ENCODE measurements at places on chromosomes 2 and 18.

GRCh38 chr2:196480653-196481323 lies 158.7 kb upstream of the CCDC150 start:
- DNase-seq: peak; percentile 84

DNA sequence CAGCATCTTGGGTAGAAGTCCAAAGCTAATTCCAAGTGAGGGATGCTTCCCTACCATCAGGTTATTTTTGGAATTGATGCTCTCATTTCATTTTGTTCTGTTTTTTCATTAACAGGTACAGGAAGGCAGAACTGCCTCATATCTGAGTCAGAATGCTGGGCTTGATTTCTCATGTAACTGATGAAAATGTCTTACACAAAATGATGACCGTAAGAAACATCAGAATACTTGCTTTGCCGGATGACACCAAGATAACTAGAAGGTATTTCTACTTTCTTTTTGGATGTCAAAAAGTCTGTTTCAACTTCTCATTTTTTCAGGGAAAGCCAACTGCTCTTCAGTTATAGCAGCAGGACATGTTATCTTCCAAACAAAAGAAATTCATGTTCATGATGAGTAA lies 62.6 kb downstream of the ETAA1 start:
- no peak for DNase-seq

- peak; percentile 24 for DNase-seq
Observed at GRCh38 chr2:45922577-45922988, 271.1 kb downstream of the PRKCE start.

- no peak for DNase-seq
Observed at GRCh38 chr2:203900253-203900652, 32.7 kb downstream of the CTLA4 start.

GRCh38 chr2:158668001-158668765 lies 126.9 kb upstream of the DAPL1 start:
- DNase-seq: no peak

DNA sequence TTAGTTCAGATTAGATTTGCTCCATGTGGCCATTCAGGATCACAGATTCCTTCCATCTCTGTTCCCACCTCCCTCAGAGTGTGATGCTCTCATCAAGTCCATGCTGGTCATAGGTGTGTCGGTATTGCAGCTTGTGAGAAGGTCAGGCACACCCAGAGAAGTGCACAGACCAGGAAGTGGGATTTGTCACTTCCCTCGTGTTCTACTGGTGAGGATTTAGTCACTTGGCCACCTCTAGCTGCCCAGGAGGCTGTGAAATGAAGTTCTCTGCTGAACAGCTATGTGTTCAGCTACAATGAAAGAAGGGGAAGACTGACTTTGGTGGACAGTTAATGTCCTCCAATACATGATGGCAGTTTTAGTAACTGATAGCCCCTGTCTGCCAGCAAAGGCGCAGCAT lies 3.5 kb upstream of the LANCL1 start:
- no peak for DNase-seq

DNA sequence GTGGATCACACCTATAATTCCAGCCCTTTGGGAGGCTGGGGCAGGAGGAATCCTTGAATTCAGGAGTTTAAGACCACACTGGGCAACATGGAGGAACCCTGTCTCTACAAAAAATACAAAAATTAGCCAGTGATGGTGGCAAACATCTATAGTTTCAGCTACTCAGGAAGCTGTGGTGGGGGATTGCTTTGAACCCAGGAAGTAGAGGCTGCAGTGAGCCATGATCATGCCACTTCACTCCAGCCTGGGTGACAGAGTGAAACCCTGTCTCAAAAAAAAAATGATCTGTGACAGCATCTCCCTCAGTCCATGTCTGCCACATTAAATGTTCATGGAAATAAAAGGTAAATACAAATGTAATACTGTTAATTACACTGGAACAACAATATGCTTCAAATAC lies 121.4 kb upstream of the COL5A2 start:
- no peak for DNase-seq

DNA sequence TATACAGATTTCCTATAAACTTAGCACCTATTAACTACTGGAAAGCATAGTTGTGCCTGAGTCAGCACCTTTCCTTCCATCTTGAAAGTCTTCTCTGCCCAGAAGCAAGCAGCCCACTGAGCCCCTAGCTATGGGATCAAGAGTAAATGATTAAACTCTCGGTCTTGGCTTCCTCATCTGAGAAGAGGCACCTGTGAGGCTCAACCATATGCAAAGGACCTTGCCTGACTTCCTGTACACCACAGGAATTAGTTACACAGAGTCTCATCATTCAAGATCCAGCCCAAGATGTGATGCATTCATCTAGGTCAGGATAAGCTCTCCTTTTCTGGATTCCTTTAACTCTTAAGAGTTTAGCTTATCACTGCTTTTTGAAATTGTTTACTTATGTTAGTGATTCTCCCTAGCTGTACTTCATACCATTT lies 96.0 kb downstream of the CDH2 start:
- DNase-seq: no peak

GRCh38 chr2:71901466-71901865 lies 246.2 kb downstream of the CYP26B1 start:
- DNase-seq: no peak

DNA sequence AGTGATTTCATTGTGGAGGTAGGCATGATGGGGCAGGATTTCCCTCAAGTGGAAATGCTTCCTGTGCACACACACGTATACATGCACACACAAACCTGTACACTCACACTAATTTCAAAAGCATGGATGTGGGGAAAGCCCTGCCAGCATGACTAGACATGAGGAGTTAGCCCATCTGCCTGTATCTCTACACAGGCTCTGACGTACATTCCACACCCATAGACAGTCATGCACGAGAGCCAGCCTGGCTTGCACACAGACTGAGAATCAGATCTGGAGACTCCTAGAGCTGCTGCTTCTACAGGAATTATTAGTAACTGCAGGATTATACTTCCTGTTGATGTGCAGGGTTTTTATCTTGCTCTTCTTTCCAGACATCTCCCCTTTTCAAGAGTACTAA lies 27.3 kb upstream of the NFU1 start:
- no peak for DNase-seq

DNA sequence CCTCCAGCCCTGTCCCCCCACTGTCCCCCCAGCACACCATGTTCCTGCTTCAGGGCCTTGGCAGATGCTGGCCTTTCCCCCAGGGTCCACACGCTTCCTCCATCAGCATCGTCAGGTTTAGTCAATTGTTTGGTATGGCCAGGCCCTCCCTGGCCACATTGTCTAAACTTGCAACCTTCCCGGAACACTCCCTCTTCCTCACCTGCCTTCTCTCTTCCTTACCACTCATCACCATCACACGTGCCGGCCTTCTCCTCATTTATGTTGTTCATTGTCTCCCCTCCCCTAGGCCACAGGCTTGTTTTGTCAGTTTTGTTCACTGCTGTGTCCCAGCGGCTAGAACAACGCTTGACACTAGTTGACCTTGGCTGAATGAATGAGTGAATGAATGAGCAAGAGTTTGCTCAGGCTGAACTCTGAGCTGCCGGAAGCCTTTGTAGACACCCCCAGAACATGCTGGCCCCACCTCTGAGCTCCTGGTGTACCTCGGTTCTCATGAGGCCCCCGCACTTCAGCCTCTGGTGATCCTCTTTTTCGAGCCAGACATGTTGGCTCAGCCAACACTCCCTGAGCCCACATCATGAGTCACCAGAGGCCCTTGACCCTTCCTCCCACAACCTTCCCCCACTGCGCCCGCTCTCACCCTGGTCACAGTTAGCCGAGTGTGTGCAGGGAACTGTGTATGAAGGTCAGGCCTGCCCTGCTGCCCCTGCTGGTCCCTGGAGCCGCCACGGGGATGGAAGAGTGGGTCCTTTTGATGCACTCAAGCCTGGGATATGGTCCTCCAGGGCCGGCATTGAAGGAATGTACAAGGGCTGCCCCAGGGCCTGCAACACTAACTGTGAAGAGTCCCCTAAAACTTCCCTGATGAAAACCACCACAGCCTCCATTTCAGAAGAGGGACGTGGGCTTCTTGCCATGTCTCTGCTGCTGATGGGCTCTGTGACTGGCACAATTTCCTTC lies 57.5 kb downstream of the HS1BP3 start:
- DNase-seq: no peak

DNA sequence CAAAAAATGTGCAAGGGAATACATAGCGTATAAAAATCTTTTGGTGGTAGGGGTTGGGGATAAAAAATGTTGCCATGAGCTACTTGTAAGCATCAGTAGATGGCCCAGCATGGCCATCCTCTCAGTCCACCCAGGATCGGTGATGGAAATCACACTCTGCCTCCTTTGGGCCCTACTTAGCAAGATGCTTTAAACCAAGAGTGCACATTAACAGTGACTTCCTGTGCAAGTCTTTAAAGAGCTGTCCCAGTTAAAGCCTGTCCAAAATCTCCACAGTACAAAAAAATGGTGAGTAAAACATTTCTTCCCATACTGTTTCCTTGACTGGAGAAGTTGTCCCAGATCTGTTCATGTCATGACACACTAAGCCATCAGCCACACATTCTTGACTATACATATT lies 18.0 kb downstream of the ANKRD44 start:
- no peak for DNase-seq

DNA sequence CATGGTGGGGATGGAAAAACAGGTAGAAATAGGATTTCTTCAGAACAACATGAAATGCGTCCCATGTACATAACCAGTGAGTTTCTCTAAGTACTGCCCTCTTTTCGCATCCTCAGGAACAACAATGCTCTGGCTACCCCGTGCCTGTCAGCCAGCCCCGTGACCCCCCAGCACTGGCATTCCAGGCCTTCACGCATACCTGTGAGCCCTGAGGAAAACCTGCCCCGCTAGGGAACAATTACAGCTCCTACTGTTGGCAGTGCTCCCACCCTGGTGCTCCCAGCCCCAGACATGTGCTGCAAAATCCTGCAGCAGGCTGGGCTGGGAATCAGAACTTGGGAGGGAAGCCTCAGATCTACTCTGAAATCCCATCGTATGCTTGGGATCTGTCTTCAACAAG lies 9.1 kb downstream of the SMAD7 start:
- no peak for DNase-seq

- no peak for DNase-seq
Observed at GRCh38 chr18:63158012-63158631, 161.4 kb downstream of the BCL2 start.

DNA sequence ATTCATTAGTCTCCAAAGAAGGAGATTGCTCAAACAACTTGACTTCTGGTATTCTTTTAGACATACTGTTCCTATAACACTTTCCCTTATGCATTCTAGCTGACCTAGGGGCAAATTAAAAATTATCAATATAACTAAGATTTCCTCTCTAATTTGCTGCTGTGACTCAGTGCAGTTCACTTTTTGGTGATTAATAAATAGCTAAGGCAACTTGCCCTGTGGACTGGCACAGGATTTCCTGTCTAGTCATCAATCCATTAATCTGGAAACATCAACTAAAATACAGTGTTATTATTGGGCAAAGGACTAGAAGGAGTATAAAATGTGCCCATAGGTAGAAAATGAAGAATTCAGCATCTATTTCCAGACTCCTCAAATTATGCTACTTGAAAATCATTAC lies 83.5 kb upstream of the SERPINE2 start:
- no peak for DNase-seq

GRCh38 chr18:58988600-58988999 lies 123.9 kb downstream of the ZNF532 start:
- no peak for DNase-seq

GRCh38 chr2:100887039-100887578 lies 67.2 kb downstream of the NPAS2 start:
- no peak for DNase-seq

DNA sequence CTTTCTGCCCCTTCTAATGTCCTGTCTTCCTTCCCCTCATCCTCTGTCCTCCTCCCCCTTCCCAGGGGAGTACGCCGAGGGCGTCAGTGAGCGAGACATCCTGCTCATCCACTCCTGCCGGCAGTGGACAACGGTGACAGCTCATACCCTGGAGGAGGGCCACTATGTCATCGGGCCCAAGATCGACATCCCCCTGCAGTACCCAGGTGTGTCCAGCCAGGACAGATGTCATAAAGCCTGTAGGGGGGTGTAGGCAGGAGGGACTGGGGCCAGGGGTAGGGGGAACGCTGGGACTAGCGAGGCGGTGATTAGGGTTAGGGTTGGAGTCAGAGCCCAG lies 3.4 kb downstream of the GAREM2 start:
- no peak for DNase-seq

DNA sequence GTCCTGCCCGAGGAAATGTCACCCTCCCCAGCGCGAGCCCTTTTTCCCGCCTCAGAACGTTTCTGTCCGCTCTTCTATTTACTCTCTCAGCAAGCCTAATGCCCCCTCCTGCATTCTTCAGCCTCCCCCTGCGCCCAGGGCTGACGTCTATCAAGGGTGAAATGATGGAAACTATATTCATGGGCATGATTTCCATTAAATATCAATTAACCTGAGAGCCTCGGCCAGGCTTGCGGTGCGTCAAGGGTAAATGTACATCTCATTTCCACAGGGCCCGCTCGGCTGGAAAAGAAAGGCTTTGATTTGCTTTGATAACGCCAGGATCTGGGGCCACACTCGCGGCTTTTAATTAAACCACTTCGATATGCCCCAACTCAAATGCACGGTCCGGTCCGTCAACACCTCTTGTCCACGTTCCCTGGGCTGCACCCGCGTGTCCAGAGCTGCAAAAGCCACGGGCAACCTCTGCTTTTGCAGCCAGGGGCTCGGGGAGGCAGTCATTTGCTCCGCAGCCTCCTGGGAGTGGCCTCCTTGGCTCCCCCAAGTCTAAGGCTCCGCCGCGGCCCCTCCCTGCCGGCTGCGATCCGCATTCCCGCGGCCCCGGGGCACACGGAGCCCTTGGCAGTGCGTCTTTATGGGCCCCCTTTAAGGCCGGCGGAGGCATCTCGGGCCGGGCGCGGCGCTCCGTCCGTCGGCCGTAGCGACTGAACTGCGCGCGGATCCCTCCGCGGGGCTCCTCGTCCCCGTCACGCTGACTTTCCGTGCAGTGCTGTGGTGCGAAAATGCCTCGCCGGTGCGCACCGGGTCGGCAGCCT lies at the start of gene HOXD8:
Gene HOXD8, plus strand, starts transcription at position 724 of the 815 bp plus-strand sequence. CDS start 662 bp downstream, outside the sequence.
- peak; percentile 19 for DNase-seq

- no peak for DNase-seq
Observed at GRCh38 chr2:25041307-25041927, 459 bp upstream of the EFR3B start.

GRCh38 chr2:177143444-177143843 lies 69.2 kb upstream of the HNRNPA3 start:
- no peak for DNase-seq

GRCh38 chr2:33122726-33123125 lies 176.0 kb downstream of the LTBP1 start:
- DNase-seq: no peak

GRCh38 chr2:133444465-133444864 lies 123.8 kb downstream of the NCKAP5 start:
- no peak for DNase-seq

Data from NCI-H446 treated with DMSO at 0.1 percent for 48 hours (cell line).